ENCODE measurements at places on chromosomes 12 and 14.

GRCh38 chr14:26963711-26964110 lies 365.9 kb upstream of the NOVA1 start:
- no peak for DNase-seq

DNA sequence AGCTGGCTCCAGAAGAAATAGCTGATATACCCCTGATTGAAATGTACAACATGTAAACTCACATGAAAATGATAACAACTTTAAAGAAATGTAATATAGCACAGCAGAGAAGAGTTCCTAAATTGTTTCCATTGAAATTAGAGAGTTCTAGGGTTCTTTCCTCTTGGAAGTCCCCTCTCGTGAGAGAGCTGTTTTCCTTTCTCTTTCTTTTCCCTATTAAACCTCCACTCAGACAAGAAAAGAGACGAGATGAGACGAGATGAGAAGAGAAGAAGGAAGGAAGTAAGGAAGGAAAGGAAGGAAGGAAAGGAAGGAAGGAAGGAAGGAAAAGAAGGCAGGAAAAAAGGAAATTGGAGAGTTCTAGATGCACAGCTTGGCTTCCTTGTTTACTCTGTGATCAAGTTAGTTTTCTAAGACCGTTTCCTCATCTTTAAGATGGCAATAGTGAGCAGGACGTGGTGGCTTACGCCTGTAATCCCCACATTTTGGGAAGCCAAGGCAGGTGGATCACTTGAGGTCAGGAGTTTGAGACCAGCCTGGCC lies 11.9 kb downstream of the DRAM1 start:
- no peak for DNase-seq

DNA sequence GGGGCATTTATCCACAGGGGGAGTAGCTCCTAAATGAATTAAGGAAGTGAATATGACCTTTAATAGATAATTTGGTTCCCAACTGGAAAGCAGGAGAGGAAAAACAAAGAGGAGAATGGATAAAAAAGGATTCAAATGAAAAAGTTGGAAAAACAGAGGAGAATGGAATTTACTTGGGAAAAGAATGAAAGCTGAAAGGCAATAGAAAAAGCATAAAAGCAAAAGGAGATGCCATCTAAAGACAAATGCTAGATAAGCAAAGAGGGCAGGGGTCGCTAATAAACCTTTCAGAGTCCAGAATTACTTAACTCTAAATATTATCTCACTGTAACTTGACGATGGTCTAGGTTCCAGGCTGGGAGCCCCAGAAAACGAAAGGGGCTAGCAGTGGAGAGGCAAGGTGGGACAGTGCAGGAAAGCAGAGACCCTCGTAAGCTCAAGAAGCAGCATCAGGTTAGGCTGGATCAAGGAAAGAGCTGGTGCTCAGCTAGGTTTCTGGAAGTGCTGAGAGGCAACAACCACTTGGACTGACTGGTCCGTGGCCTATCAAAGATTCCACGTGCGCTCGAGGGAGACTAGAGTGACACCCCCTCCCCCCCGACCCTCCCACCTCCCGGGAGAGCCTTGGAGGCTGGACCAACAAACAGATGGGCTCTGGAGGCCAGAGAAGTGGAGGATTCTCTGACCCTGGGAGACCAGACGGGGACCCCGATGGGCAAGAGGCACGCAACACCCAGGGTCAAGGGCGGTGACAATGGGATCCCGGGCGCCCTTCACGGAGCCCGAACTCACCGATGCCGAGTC lies 1.2 kb downstream of the SLC2A13 start:
- peak; percentile 39 for DNase-seq

GRCh38 chr14:83814896-83815295 lies 1715.0 kb upstream of the FLRT2 start:
- no peak for DNase-seq

DNA sequence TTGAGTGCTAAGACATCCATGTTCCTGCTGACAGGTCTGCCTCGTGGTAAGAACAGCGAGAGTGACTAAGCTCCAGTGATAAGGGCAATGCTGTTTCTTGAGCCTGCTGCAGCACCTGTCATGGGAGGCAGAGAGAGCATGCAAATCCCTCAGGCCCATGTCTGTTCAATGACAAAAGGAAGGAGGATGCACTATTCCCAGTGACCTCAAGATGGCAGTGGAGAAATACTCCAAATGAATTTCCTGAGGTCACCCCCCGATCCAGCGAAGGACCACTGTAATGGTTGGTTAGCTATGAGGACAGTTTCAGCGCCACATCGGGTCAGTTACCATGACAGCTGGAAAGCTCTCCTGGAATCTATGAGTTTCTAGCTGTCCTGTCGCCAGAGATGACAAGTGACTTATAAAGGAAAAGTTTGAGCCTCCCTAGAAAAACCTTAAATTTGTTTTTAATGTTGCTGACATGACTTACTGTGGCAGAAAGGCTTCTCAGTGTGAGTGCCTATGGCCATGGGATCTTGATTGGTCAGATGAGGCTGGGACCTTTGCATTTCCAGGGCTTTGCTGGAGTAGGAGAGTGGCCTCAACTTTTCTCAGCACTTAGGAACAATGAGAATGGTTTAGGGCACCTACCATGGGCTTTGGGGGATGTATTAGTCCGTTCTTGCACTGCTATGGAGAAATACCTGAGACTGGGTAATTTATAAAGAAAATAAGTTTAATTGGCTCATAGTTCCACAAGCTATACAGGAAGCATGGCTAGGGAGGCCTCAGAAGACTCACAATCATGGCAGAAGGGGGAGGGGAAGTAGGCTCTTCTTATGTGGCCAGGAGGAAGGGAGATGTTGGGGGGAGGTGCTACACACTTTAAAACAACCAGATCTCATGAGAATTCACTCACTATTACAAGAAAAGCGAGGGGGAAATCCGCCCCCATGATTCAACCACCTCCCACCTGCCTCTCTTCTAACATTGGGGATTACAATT lies 88.0 kb upstream of the TMEM260 start:
- peak; percentile 71 for DNase-seq

DNA sequence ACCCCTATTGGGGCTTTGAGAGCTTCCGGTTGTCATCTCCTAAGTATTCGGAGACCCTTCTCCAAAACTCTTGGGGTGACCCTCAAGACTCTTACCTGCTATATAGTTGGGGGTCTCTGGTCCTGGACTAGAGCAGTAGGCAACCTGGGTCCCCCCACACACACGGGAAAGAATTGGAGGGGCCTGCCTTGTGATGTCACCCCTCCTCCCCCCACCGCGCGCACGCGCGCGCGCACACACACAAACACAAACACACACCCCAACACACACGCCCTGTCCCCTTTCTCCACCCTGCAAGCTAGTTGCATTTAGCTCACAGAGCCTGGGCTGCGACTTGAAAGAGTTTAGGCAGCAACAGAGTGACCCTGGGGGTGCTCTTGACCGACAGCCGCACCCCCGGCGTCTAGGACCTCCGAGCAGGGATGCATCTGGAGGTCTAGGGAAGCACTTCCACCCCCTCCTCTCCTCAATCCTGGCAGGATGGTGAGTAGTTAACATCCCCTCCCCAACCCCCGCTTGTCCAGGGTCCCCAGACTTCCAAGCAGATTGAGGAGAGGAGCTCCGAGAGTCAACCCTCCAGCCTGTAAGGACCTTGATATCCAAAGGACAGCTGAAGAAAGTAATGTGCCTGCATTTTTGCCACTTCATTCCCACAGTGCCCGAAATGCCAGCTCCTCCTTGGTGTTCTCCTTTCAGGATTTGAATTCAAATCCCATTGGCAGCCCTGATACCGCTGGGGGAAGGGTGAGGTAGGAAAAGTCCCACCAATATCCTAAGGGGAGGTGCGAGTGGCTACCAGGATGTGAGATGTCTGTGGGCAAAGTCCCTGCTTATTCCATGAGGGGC lies 1.4 kb upstream of the DNAJC14 start:
- peak; percentile 63 for DNase-seq

- peak; percentile 5 for DNase-seq
Measured at GRCh38 chr12:127594351-127594970, 672.5 kb upstream of the TMEM132C start.

- DNase-seq: no peak
Measured at GRCh38 chr12:50419112-50419909, 18.6 kb downstream of the LARP4 start.

DNA sequence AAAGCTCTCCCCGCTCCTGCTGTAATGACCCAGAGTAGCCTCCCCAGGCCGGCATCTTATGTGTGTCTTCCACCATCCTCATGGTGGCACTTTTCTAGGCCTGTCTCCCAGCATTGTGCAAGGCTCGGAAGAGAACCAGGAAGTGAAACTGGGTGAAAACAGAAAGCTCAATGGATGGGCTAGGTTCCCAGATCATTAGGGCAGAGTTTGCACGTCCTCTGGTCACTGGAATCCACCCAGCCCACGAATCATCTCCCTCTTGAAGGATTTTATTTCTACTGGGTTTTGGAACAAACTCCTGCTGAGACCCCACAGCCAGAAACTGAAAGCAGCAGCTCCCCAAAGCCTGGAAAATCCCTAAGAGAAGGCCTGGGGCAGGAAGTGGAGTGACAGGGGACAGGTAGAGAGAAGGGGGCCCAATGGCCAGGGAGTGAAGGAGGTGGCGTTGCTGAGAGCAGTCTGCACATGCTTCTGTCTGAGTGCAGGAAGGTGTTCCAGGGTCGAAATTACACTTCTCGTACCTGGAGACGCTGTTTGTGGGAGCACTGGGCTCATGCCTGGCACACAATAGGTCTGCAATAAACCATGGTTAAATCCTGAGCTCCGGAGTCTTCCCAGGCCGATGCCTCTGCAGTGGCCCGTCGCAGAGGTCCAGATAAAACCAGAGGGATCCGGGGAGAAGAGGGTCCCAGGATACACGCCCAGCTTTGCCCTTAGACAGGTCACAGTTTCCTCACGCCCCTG lies 15.6 kb downstream of the ACVRL1 start:
- DNase-seq: no peak

GRCh38 chr14:103067231-103067954 lies 10.0 kb upstream of the CDC42BPB start:
- no peak for DNase-seq

DNA sequence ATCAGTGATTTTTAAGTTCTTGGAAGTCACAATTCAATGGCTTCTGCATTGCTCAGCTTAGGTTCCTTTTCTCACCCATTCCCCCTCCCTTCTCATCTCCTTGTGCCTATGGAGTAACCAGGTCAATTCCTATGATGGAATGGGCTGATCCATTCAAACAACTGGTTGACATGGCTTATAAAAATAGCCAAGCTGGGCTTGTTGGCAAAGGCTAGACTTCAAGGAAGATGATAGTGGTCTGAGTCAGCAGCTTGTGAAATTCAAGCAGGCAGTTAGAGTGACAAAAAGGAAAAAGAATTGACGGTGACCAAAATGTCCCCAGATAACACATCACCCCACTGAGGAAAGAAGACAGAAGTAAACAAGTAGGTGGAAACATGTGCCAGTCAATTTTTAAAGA lies 119.9 kb upstream of the PCED1B start:
- no peak for DNase-seq

- DNase-seq: no peak
Measured at GRCh38 chr14:103549361-103550311, 12.8 kb downstream of the BAG5 start.
